ENCODE measurements at places on chromosomes 3 and 15.
A peak's percentile ranks its signal among the peaks of the same experiment; 100 is the strongest.

DNA sequence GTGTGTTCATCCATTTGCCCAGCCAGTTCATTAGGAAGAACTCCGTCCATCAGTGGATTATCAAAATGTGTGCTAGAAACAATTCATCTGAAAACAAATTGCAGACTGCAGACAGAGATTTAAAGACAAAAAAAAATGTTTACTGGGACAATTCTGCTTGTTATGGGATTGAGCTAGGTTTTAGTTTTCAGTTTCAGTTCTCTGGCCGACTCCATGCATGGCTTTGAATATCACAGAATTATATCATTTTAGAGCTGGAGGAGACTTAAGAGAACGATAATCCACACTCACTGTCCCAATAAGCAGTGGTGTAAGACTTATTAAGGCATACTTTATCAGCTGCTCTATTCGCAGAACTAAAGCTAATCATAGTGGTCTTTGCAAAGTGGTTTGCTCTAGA lies 51.1 kb downstream of the TFG start:
- no peak for DNase-seq

DNA sequence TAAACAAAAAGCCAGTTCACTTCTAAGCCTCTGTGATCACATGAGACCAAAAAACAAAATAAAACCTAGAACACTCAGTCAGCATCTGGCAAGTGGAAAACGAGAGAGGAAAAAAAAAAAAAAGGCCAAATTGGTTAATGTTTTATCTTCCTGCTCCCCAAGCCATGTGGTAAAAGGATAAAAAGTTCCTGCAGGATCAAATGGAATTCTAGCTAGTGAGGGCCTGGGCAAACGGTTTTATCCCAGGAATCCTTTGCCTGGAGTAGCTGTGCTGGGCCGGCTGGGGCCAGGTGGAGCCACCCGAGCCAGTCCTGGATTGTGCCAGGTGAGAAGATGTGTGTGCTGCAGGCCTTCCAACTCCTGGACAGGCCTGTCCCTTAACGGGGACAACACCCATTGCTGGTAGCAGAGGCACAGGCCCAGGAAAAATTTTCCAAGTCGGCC lies 13.2 kb downstream of the SMAD6 start:
- DNase-seq = no peak

DNA sequence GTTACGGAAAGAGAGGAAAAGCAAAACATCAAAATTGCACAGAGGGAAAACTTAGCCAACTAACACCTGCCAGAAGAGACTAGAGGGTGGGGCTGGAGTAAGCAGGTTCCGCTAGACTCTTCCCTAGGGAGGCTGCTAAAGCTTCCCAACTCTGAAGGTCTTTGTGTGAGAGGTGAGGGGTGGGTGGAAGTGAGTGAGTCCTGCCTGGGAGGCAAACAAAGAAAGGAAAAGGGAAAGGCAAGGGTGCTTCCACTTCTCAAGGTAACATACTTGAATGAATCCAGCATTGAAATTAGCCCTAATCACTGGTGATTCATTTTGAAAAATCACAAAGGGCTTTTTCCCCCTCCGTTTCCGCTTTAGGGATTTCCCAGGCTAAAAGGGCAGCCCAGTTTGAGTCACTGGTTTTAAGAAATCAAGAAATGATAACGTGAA lies 220.5 kb upstream of the ADAMTS9 start:
- peak; percentile 50 for DNase-seq

- peak; percentile 45 for DNase-seq
Observed at GRCh38 chr3:4290272-4290893, 12.8 kb upstream of the SETMAR start.

GRCh38 chr3:128788268-128788869 lies 62.4 kb downstream of the RAB7A start:
- DNase-seq = no peak

GRCh38 chr3:193996221-193996620 lies 139.7 kb upstream of the HES1 start:
- DNase-seq = no peak

GRCh38 chr15:98599909-98600691 lies 48.2 kb upstream of the IGF1R start:
- DNase-seq = peak; percentile 22

DNA sequence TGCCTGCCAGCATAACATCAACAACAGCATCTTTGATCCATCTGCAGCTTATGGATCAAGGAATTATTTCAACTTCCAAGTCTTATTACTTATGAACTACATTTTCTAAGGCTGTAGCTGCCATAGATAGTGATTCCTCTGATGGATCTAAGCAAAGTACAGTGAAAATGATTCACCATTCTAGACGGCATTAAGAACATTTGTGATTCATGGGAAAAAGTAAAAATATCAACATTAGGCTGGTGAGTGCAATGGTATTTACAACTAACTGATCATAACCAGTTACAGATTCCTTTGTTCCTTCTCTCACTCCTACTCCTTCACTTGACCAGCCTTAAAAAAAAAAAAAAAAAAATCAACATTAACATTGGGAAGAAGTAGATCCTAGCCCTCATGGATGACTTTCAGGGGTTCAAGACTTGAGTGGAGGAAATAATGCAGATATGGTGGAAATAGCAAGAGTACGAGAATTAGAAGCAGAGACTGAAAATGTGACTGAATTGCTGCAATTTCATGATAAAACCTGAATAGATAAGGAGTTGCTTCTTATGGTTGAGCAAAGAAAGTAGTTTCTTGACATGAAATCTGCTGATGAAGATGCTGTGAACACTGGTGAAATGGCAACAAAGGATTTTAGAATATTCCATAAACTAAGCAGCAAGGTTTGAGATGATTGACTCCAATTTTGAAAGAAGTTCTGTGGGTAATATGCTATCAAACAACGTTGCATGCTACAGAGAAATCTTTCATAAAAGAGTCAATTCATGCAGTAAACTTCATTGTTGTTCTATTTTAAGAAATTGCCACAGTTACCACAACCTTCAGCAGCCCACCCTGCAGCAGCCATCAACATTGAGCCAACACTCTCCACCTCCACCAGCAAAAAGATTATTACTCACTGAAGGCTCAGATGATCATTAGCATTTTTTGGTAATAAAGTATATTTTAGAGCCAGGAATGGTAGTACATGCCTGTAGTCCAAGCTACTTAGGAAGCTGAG lies 22.8 kb downstream of the SLC12A6 start:
- DNase-seq = no peak

GRCh38 chr3:112653881-112654300 lies 12.9 kb upstream of the CCDC80 start:
- peak; percentile 69 for DNase-seq

GRCh38 chr15:94412979-94413746 lies 181.8 kb downstream of the MCTP2 start:
- peak; percentile 2 for DNase-seq

GRCh38 chr3:185874119-185874518 lies 49.3 kb upstream of the IGF2BP2 start:
- DNase-seq = no peak
